ENCODE measurements at places on chromosomes 11 and 22.

DNA sequence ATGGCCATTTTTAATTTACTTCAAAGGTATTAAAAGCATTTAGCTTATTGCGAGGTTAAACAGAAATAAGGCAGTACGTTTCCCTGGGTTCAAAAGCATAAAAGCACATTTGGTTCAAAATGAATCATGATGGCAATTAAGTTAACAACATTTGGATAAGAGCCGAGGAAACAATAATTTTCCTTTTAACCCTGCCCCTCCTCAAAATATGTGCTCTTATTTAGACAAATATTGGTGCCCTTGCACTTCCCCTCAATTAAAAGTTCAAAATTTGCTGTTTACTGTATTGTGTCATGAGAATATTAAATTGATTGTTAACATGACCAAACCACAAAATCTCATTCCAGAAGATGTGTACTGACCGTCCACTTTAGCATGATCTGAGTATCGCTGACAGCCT, 48.7 kb downstream of the VSIG10L2 start:
- no peak for DNase-seq

DNA sequence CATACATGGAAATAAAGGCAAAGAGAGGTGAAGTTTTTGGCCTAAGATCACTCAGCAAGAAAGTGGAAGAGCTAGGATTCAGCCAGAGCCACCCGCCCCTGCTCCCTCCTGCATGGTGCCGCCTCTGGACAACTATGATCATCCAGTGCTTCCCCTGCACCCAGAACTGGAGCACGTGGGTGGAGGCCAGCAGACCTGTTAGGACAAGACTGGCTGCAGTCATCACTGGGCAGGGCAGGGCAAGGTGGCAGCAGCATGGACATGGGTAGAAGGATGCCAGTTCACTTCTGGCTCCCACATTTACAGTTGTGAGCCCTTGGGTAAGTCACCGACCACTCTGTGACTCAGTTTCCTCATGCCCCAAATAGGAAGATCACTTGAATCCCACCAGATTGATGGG, 131.0 kb downstream of the FBXO7 start:
- no peak for DNase-seq

DNA sequence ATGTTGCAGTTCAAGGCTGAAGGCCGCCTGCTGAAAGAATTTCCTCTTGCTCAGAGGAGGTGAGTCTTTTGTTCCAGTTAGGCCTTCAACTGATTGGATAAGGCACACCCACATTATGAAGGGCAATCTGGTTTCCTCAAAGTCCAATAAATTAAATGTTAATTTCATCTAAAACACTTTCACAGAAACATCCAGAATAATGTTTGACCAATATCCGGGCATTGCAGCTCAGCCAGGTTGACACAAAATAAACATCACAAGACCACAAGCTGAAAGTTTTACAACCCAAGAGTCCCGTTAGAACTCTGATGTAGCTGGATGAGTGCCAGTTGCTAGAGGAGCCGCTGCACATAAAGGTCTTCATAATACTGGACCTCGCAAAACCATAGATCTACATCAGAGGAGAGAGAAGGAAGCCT, 64.9 kb upstream of the EED start:
- no peak for DNase-seq

DNA sequence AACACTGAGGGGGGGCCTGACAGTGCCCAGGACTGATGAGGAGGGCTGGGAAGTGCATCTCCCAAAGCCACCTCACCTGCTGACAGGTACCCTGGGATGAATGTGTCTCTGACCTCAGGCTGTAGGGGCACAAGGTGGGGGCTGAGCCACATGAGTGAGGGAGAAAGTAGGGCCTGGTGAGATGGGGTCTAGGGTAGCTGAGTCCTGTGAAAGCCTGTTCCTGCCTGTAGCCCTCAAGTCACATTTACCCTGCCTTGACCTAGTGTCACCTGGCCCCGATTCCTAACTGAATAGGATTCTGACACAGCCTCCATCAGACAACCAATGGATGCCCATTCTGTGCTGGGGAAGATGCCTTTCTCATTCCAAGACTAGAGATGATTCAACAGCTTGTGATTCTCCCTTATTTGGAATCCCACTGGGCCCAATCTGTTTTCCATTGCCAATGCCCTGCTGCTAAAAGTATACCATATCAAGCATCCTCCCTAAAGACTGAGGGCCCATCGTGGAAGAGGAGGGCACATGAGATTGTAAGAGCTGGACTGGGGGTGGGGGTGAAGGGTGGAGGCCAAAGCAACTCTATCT, 11.1 kb upstream of the RFPL1 start:
- no peak for DNase-seq

- no peak for DNase-seq
Observed at GRCh38 chr22:45164270-45165088, 754 bp downstream of the NUP50 start.

DNA sequence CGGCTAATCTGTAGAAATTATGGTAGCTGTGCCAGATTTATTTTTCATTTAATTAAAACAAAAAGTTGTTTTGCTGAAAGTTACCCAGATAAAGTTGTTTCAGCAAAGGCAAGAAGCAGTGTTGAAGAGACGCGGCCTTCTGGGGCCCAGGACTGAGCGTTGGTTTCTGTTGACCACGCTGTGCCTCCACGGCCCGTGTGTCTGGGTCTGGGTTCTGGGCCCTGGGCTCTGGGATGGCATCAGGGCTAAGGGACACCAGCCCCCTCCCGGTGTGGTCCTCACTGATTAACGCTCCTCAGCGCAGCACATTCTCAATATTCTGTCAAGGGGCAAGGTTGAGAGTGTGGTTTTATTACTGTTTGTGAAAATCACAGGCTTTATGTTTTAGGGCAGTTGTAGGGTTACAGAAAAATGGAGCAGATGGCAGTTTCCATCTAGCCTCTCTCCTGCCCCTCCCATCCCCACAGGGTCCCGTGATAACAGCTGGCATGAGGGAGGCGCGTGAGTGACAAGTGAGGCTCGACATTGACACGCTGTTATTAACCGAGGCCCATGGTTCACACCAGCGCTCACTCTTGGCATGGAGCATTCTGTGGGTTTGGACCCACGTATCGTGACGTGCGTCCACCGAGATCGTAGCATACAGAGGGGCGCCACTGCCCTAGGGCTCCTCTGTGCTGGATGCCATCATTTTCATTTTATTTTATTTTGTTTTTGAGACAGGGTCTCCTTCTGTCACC, 1231.4 kb downstream of the BRD1 start:
- no peak for DNase-seq

- DNase-seq = no peak
Observed at GRCh38 chr22:44159811-44160210, 20.9 kb upstream of the PARVG start.

GRCh38 chr11:61719978-61720377, 32.5 kb upstream of the MYRF start:
- no peak for DNase-seq

DNA sequence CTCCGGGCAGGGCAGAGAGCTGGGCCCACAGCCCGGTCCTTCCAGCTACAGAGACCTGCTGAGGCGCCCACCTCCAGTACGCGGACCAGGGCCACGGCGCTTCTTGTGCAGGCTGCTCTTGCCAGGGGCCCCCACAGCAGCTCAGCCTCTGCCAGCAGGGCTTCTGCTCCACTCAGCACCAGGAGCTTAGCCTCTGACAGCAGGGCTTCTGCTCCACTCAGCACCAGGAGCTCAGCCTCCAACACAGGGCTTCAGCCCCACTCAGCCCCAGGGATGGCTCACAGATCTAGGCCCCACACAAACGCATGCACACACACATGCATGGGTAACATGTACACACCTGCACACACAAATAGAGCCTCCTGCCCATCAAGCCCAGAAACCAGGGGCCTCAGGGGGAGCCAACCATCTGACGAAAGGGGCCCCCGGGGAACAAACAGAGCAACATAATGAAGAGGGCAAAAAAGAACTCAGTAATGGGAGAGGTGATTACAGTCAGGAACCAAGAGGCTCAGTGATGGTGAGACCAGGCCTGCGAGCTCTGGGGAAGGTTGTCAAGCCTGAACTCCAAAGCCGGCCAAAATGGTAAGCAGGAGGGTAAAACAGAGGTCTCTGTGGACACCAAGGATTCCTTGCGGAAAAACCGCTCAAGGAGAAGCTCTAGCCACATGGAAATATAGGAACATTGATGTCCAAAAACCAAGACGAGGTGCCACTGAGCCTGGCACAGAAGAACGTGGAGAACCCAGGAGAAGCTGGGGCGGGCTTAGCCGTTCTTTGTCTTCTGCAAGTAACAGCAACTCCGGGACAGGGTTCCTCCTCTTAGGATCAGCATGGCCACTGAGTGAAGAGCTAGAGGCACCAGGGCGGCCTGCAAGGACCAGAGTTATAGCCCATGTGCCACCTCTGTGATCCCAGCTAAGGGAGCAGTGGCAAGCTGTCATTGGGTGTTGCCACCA, 46.5 kb downstream of the GNB1L start:
- no peak for DNase-seq

DNA sequence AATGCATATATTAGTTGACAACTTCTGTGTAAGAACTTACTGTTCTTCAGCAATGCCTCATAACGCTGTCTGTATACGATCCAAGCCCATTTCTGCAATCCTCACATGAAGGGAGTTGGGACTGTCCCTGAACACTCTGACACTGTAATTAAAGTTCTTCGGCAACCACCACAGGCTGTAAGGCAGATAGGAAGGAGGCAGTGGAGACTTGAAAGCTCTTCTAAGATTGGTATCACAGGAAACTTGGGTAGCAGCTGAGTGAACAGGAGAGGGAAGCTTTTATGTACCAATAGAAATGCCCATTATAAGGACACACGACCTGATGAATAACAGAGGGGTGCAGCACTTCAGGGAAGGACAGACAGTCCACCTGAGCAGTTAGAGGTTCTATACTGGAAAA, 12.0 kb upstream of the GAB2 start:
- no peak for DNase-seq

DNA sequence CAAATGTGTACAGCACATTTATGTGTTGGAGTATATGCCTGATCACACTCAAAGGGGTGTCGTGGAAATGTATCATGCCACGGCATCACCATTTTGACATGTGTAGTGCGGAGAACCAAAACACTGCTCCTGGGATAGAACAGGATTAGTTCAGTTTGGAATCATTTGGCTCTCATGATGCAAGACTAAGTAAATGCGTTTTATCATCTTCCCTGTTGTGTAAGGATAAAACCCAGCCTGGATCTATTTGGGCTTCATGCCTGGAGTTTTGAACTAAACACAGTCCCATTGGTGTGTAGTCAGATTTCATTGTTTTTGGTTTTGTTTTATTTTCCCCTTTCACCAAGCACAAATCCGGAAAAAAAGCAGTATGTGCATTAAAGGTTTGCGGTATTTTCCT, 574.3 kb downstream of the NTM start:
- DNase-seq = no peak

DNA sequence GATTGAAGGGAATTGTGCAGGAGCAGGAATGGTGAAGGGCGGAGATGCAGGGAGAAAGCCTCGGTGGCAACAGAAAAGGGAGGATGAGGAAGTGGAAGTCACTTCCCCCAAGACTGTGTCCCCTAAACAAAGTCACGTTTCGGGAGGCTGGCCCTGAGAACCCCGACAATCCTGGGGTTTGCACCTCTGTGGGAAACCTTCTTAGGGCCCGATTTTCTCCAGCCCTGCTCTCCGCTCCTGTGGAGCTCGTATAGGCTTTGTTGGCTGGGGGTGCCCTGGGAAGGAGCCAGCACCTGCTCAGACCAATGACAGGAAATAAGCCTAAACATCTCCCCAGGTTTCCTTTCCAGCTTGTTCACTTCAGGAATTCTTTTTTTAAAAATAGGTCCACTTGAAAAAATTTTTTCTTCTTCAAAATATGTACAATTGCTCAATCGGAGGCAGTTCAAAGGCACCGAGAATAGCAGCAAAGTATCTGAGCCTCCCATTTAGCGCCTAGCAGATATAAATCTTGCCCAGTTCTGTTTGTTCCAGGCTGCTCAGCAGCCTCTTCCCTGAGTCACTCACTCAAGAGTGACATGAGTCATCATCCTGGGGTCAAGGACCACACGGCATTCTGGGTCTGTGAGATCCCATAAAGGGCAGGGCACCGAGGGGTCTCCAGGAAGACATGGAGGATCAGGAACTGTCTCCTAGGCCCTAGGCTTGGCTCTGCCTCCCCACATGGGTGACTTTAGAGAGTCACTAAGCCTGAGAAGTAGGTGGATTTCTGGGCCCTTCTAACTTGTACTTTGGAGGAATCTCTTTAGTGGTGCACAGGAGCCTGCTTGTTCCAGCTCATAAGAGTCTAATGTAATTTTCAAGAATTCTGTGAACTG, 34.0 kb downstream of the IRAG1 start:
- DNase-seq = peak; percentile 78

All from HFF-Myc (cell line).